ENCODE measurements at places on chromosomes 12 and 14.

GRCh38 chr14:21233457-21234076 is 35.7 kb downstream of the HNRNPC start:
- DNase-seq = no peak

DNA sequence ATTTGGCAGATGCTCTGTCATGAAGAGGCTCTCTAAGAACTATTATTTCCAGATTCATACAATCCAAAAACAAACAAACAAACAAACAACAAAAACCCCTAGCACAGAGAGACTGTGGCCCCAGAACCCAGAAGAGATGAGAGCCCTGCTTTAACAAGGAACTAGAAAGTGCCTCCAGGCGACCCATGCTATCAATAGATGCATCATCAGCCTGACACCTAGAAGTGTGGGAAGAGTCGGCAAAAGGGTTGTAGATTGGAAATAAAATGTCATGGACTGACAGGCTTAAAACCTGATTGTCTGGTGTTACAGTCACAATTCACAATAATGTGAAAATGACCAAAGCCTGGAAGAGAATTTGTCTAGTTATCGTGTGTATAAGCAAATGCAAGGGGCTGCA is 50.6 kb upstream of the FLRT2 start:
- DNase-seq = no peak

- no peak for DNase-seq
Measured at GRCh38 chr12:18700271-18700670, 37.5 kb downstream of the PLCZ1 start.

DNA sequence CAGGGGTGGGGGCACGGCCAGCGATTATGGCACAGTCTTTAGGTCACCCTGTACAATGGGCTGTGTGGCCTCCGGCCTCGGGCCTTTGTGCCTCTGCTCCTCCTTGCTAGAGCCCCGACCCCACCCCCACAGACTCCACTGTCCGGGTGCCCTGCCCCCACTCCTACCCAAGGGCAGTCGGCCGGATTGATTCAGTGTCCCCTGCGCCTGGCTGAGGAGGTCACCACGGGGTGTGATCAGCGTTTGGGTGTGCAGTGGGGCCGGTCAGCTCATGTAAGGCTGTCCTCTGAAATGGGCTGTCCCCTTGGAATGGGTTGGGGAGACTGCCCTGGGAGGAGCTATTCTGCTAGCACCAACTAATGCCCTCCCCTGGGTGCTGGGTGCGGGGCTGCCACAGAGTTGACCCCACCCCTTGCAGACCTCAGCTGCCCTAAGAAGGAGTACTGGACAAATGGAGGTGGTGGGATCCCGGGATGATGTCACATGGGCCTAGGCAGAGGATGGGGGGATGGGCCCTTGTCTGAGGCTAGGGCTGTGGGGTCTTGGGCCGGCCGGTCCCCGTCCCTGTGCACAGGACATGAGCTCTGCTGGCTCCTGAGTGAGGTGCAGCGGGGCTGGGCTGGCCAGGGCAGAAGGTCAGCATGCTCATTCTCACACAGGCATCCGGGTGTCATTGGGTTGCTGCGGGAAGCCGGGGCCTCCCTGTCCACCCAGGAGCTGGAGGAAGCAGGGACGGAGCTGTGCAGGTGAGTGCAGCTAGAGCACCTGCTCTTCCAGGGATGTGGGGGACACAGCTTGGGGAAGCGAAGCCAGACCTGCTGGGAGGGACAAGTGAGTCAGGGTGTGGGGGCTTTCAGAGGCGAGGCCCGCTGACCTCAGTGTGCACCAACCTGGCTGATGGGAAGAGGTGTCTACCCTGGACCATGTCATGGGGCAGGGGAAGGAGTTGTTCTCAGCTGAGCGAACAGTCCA is 23.4 kb downstream of the ASPG start:
- no peak for DNase-seq

DNA sequence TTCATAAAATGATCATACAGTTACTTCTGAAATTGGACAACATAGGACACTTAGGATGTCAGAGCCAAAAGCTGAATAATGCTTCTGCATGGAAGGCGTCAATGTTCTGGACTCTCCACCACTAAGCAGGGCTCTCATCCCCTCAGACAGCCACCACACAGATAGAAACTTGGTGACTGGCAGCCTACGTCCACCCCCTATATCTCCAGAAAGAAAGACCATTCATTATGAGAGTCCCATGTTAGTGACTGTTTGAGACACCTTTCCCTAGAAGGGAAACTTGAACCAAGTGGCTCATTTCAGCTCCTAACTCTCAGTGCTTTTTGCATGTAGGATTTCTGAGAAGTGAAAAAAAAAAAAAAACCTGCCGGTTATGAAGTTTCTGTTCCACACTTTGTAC is 251.0 kb upstream of the FKBP4 start:
- DNase-seq = no peak
